ENCODE measurements at places on chromosomes 13 and 19. TPM values are rescaled to one million over a fixed set of nuclear protein-coding genes. Genes with fewer than 3 reads are reported as not detected.

Gene ZNF723
- not detected for total RNA-seq

DNA sequence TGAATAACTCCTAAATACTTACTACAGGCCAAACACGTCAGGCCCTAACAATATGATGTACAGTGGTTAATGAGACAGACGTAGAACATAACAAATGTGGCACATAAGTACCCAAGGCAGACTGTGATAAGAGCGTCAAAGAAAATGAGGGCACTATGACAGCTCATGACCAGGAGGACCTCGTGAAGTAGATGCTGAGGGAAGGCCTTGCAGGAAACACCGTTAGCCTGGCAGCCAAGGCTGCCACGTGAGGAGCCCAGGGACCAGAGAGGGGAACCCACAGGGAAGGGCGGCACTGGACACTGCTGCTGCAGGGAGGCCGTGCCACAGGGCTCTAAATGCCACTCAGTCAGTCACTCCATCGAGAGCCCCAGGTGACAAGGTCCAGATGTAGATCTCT, 5.7 kb downstream of the TUBGCP3 start:
- no peak for DNase-seq

GRCh38 chr19:11814700-11815035, 595 bp downstream of the ZNF440 start:
- DNase-seq, result no peak

DNA sequence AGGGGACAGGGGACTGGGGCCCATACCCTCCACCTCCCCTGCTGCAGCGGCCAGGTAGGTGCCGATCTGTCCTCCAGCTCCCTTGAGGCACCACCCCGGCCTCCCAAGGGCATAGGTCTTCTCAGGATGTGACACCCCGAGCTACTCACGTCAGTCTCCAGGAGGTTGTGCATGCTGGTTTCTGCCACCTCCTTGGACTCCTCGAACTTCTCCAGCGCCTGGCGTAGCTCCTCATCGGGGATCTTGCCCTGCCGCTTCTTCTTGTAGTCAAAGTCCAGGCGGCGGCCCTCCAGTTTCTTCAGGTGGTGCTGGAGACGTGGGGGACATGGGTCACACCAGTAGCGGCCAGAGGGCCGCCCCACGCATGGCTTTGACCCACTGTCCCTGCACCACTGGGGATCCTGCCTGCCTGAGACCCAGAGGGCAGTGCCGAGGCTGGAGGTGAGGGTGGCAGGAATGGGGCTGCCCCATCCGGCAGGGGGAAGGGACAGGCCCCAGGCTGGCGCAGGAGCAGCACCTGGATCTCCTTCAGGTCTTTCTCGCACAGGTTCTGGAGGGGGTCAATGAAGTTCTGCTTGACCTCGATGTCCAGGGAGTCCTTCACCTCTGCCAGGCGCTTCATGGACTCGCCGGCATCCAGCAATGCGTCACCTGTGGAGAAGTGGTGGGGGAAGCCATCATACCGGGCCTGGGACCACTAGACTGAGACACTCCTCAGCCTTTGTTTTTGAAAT, 20.4 kb downstream of the MPND start:
- no peak for DNase-seq

GRCh38 chr13:102100234-102100633, 301.6 kb downstream of the FGF14 start:
- no peak for DNase-seq

Data from frontal cortex (tissue), 4 donors.